ENCODE measurements at places on chromosomes 7 and 10.
A peak's percentile ranks its signal among the peaks of the same experiment; 100 is the strongest.

DNA sequence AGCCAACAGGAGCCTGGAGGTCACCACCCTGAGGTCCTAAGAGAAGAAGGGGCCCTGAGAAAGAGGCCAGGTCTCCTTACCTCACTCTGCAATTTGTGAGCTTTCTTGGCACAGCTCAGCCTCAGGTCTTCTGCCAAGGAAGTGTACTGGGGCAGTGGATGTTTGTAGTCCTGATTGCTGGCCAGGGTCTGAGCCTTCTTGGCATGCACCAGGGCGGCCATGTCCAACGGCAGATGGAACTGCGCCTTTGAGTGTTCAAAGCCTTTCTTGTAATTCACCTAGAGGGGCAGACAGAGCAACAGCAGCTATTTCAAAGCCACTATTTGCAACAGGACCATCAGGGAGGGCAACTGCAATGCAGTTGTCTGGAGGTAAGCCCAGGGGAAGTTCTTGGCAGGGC is 51.7 kb downstream of the NRAP start:
- H3K36me3 ChIP-seq, result no peaks in the 10 kb centered on the region
- H3K4me3 ChIP-seq, result no peak overlapping the region
- peaks cover 73% of the 10 kb centered on the region for H3K27me3 ChIP-seq
- peaks cover 24% of the 10 kb centered on the region for H3K4me1 ChIP-seq

DNA sequence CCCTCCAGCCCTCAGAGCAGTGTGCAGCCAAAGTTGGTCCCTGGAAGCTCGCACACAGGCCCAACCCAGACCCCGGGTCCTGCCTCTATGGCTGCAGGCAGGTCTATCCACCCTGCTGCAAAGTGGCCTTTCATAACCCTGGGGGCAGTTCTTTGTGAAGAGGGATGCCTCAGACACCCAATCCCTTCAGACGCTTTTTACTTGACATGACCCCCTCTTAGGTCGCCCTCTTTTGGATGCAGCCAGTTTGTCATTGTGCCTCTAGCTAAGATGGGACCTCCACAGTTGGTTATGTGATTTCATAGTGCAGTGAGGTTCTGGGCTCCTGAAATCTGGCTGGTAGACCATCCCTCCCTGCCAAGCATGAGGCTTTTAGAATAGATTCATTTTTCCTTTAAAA is 27.3 kb downstream of the SMKR1 start:
- H3K4me1 ChIP-seq, result no peaks in the 10 kb centered on the region
- H3K27me3 ChIP-seq, result peaks cover 8% of the 10 kb centered on the region
- no peaks in the 10 kb centered on the region for H3K36me3 ChIP-seq
- DNase-seq, result no peak
- no peak overlapping the region for H3K27ac ChIP-seq
- H3K4me3 ChIP-seq, result no peak overlapping the region

DNA sequence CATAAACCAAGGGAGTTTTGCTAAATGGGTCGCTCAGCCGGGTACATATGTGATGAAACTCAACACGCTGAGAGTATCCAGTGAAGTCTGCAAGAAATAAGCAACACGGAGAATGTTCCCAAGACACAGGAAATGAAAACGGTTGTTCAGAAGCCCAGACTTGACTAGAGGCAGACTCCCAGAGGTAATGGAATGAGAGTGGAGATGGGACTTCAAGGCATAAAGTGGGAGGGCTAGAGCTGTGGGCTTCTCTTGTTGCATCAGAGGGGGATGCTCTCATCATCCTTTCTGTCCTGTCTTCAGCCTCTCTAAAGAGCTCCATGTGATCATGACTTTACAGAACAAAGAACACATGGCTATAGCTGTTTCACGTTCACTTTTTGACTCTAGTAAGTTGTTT is 88.3 kb downstream of the BAMBI start:
- no peak overlapping the region for H3K4me3 ChIP-seq
- H3K27ac ChIP-seq, result no peak overlapping the region
- H3K36me3 ChIP-seq, result no peaks in the 10 kb centered on the region
- DNase-seq, result no peak
- no peaks in the 10 kb centered on the region for H3K27me3 ChIP-seq
- peaks cover 48% of the 10 kb centered on the region for H3K4me1 ChIP-seq

- DNase-seq, result no peak
- no peaks in the 10 kb centered on the region for H3K4me1 ChIP-seq
- no peak overlapping the region for H3K4me3 ChIP-seq
- no peak overlapping the region for H3K27ac ChIP-seq
- no peaks in the 10 kb centered on the region for H3K36me3 ChIP-seq
Observed at GRCh38 chr7:141481971-141482370, 69.2 kb upstream of the AGK start.

DNA sequence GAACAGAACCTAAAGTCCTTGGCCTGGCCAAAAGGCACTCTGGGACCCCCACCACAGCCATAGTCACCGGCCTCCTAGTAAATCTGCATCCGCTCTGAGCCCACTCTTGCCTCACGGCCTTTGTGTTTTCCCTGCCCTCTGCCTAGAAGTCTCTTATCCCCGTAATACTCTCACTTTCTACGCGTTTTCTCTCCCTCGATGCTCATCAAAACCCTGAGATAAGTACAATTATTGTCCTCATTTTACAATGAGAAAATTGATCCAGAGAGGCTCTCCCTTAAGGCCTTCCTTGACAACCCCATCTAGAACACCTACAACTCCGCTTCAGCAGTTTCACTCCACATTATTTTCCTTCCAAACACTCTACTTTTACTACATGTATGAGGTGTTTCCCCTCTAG is 1.5 kb upstream of the SFXN4 start:
- H3K36me3 ChIP-seq, result peaks cover 15% of the 10 kb centered on the region
- no peaks in the 10 kb centered on the region for H3K27me3 ChIP-seq
- peak overlapping the region; percentile 91 for H3K27ac ChIP-seq
- DNase-seq, result no peak
- H3K4me3 ChIP-seq, result peak overlapping the region; percentile 95
- H3K4me1 ChIP-seq, result peaks cover 20% of the 10 kb centered on the region

DNA sequence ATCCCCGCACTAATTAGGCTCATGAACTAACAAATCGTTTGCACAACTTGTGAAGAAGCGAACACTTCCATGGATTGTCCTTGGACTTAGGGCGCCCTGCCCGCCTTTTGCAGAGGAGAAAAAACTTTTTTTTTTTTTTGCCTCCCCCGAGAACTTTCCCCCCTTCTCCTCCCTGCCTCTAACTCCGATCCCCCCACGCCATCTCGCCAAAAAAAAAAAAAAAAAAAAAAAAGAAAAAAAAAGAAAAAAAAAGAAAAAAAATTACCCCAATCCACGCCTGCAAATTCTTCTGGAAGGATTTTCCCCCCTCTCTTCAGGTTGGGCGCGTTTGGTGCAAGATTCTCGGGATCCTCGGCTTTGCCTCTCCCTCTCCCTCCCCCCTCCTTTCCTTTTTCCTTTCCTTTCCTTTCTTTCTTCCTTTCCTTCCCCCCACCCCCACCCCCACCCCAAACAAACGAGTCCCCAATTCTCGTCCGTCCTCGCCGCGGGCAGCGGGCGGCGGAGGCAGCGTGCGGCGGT is at the start of gene EMX2:
Gene EMX2, plus strand, starts transcription at position 41 of the 519 bp plus-strand sequence. CDS start 522 bp downstream, outside the sequence.
- peaks cover 30% of the 10 kb centered on the region for H3K4me1 ChIP-seq
- DNase-seq, result no peak
- H3K36me3 ChIP-seq, result peaks cover 14% of the 10 kb centered on the region
- peaks cover 82% of the 10 kb centered on the region for H3K27me3 ChIP-seq

DNA sequence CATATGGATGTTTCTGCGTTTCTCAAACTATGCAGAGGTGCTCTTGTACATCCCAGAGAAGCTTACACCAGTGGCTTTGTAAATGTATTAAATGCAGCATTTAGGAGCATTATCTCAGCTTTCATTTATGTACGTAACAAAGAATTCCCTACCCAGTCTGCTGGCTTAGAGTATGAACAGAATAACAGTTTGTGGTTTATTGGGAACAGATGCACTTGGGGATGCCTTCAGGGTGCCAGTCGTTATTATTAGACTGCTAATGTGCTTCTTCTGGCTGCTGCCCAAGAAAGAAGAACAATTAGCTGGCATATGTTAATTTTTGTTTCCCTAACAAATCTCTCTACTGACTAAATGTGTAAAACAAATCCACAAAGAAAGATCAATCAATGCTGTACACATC is 241.9 kb downstream of the FOXP2 start:
- H3K4me3 ChIP-seq, result no peak overlapping the region
- DNase-seq, result no peak
- H3K36me3 ChIP-seq, result no peaks in the 10 kb centered on the region
- H3K27me3 ChIP-seq, result peaks cover 40% of the 10 kb centered on the region

DNA sequence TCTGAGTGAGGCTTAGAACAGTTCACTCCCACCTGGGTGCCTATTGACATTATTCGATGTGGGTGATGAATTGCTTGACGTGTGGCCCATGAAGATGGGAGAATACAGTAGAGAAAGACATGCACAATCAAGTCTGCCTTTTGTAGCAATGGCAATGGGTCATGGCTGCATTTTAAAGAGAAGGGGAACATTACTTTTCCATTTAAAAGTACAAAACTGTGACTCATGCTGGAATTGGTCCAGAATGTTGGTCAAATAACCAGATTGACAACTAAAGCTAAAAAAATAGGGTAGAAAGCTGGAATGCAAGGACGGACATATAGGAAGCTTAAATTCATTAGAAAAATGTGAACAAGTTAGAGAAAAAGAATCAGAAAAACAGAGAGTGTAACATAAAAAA is 104.1 kb upstream of the SLC25A13 start:
- H3K4me1 ChIP-seq, result peaks cover 21% of the 10 kb centered on the region
- H3K36me3 ChIP-seq, result peaks cover 6% of the 10 kb centered on the region
- H3K27ac ChIP-seq, result no peak overlapping the region
- no peak for DNase-seq

GRCh38 chr7:24793982-24794648 is 36.9 kb upstream of the GSDME start:
- H3K27me3 ChIP-seq, result no peaks in the 10 kb centered on the region
- no peak overlapping the region for H3K4me3 ChIP-seq
- H3K4me1 ChIP-seq, result no peaks in the 10 kb centered on the region
- H3K36me3 ChIP-seq, result no peaks in the 10 kb centered on the region

DNA sequence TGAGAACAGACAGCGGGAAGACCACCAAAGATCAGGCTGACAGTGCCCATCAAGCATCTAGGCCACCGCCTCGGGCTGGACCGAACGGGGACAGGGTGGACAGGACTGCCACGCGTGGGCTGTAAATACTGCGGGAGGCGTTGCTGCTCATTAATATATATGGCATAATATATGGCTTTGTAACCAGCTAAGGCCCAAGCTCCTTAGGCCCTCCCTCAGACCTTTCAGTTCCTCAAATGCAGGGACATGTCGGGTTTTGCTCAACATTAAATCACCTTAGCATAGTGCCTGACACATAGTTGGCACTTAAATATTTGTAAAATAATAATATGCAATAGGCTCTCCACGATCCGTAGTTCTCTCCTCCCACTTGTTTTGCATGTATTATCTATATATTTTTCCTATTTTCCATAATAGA is 402 bp upstream of the TMEM168 start:
- peak overlapping the region; percentile 98 for H3K4me3 ChIP-seq
- H3K27me3 ChIP-seq, result no peaks in the 10 kb centered on the region
- peak overlapping the region; percentile 87 for H3K27ac ChIP-seq
- peaks cover 20% of the 10 kb centered on the region for H3K4me1 ChIP-seq
- H3K36me3 ChIP-seq, result peaks cover 21% of the 10 kb centered on the region

- H3K27ac ChIP-seq, result peak overlapping the region; percentile 35
- H3K4me1 ChIP-seq, result peaks cover 14% of the 10 kb centered on the region
- peak overlapping the region; percentile 91 for H3K4me3 ChIP-seq
- DNase-seq, result no peak
- H3K36me3 ChIP-seq, result peaks cover 5% of the 10 kb centered on the region
- no peaks in the 10 kb centered on the region for H3K27me3 ChIP-seq
Observed at GRCh38 chr7:114921631-114922025, 266 bp upstream of the MDFIC start.
